Fibroblast of skin of left quadriceps (primary cell): ENCODE measurements at places on chromosomes 16 and 17.
A peak's percentile ranks its signal among the peaks of the same experiment; 100 is the strongest.

DNA sequence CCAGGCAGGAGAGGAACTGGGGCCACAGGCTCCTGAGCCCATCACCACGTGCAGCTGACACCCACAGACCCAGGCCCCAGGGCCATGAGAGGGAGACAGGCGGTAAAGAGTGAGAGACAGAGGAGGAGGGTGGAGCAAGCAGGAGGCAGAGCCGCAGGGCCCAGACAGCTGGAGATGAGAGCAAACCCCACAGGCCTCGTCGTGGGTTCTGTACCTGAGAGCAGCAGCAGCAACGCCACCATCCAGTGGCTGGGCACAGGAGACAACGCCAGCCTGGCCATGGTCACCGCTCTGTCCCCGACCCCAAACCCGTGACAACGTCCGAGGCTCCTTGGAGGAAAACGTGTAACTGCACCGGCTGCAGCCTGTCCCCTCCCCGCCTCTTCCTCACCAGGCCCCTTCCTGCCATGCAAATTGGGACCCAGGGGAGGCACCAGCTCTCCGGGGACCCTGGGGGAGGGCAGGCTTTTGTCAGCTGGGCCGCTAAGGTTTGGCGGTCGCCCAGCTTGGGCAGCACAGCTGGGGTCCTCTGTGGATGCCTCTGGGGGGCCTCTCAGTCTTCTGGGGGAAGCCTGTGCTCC lies at the start of gene CD79B:
TSS of gene CD79B (minus strand) at position 351 of the 581 bp plus-strand sequence. CDS start at position 281, 70 bp downstream.
- no peak for DNase-seq

DNA sequence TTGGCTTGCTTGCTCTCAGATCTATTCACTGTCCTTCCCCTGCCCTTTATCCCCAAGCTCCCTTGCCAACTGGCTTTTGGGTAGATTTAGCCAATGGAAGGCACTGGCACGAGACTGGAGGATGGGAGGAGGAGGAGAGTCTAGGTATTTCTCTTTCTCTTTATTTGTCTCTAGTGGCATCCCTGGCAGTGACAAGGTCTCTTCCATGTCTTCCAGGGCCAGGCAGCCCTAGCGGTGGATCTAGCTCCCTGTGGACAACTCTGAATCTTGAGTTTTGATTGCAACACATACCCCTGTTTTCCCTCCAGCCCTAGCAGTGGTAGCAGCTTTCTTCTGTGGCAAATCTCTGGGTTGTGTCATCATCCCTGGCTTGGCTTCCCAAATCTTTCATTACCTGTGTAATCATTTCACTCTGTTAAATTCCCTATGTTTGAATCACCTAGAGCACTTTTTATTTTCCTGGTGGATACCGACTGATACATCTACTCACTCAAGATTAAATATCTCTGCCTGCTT lies 171.1 kb upstream of the IRX6 start:
- no peak for DNase-seq

DNA sequence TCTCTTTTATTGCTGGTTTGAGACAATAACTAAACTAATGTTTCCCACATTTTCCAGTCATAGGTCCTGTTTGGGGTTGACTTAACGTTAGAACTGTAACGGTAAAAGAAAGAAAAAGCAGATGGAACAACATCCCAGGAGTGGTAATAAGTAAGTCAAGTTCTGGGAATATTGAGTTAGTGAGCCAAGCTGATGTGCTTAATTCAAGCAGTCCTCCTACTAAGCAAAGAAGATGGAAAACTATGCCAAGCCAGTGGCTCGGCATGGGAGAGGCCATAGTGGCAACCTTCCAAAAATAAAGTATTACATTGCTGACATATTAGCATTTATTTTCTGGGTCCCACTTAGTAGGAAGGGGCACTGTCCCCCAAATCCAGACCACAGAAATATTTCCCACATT lies 161.7 kb upstream of the CDH5 start:
- DNase-seq: peak; percentile 49

- no peak for DNase-seq
These were observed 4.9 kb upstream of the RBL2 start for GRCh38 chr16:53429221-53429943.

- no peak for DNase-seq
These were observed 6.1 kb downstream of the TMEM235 start for GRCh38 chr17:78237401-78238012.

DNA sequence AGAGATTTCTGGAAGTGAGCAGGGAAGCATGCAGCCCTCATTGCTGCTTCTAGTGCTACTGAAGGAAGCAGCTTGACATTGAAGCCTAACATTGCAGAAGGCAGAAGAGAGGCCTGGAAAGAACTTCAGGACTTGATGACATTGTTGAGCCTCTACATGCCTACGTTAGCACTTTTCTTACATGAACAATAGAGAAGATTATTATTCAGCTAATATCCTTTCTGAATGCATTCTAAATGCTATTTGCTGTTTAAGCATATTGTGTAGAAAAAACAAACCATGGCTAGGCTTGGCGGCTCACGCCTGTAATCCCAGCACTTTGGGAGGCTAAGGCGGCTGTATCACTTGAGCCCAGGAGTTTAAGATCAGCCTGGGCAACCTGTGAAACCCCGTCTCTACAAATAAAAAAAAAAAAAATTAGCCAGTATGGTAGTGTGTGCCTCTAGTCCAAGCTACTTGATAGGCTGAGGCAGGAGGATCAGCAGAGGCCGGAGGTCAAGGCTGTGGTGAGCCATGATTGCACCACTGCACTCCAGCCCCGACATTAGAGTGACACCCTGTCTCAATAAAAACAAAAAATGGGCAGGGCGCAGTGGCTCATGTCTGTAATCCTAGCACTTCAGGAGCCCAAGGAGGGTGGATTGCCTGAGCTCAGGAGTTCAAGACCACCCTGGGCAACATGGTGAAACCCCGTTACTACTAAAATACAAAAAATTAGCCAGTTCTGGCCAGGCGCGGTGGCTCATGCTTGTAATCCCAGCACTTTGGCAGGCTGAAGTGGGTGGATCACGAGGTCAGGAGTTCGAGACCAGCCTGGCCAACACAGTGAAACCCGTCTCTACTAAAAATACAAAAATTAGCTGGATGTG lies 2.2 kb upstream of the AURKB start:
- DNase-seq: no peak

DNA sequence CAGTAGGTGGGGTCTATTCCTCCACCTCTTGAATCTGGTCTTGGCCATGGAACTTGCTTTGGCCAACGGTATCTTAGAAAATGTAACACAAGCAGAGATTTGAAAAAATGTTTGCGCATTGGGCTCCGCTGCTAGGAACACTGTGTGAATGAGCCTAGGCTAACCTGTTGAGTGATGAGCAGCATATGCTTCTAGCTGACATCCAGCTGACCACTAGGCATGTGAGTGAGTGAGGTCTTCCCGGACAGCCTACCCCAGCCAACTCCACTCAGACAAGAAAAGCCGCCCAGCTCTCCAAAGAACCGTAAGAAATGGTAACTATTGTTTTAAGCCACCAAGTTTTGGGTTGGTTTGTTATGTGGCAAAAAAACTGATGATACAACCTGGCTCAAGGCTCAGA lies 31.4 kb upstream of the BCO1 start:
- no peak for DNase-seq

DNA sequence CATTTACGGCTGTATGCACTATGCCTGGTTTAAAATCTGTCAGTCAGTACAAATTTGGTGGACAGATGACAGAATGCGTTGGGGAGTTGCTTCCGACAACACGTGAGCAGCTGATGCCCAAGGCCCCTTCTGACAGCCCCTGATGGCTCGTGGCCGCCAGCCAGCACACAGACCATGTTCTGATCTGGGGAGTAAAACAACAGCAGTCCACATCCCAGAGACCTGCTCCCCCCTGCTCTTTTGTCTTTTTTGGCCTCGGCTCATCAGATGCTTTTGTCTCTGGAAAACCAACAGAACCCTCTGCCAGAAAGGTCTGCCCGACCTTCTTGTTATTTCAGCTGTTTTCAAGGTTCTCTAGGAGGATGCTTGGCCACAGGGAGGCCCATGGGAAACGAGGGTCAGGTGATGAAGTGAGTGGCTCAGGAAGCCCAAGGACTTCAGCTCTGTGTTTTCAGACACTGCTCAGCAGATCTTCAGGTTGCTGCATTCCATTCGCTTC lies 10.8 kb downstream of the ARSG start:
- DNase-seq: no peak

DNA sequence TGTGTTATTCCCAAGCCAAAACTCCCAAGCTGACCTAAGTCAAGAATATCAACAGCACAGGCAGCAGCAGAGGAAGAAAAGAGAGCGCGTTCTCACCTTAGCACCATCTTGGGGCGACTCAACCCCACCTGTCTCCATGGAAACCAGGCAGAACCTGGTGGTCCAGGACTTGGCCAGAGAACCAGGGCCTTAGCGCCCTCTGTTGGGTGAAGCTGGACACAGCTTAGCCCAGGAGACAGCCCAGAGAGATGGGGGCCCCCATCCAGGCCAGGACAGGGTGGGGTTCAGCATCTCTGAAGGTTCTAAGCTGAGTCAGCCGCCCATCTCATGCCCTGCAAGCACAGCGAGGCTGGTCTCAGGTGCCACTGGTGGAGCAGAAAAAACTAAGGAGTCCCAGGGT lies 60.1 kb upstream of the TMEM132E start:
- no peak for DNase-seq

GRCh38 chr17:78111016-78111726 lies 17.4 kb downstream of the TMC6 start:
- no peak for DNase-seq

- DNase-seq: no peak
These were observed 8.1 kb upstream of the FADS6 start for GRCh38 chr17:74901353-74902135.

DNA sequence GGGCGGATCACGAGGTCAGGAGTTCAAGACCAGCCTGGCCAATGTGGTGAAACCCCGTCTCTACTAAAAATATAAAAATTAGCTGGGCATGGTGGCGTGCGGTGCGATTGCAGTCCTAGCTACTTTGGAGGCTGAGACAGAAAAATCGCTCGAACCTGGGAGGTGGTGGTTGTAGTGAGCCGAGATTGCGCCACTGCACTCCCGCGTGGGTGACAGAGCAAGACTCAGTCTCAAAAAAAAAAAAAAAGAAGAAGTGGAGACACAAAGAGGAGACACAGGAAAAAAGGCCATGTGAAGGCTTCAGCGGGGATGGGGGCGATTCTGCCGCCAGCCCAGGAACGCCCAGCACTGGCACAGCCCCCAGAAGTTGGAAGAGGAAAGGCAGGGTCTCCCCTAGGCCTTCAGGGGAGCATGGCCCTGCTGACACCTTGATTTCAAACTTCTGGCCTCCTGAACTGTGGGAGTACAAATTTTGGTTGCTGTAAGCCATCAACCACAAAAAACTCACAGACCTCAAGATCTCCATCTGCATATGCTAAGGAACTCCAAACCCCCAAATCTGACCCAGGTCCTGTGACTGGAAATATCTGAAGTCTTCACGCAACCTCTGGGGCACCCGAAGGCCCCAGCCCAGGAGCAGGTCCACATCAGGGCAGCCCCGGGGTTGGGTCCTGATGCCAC lies 7.0 kb downstream of the SGSH start:
- DNase-seq: no peak

DNA sequence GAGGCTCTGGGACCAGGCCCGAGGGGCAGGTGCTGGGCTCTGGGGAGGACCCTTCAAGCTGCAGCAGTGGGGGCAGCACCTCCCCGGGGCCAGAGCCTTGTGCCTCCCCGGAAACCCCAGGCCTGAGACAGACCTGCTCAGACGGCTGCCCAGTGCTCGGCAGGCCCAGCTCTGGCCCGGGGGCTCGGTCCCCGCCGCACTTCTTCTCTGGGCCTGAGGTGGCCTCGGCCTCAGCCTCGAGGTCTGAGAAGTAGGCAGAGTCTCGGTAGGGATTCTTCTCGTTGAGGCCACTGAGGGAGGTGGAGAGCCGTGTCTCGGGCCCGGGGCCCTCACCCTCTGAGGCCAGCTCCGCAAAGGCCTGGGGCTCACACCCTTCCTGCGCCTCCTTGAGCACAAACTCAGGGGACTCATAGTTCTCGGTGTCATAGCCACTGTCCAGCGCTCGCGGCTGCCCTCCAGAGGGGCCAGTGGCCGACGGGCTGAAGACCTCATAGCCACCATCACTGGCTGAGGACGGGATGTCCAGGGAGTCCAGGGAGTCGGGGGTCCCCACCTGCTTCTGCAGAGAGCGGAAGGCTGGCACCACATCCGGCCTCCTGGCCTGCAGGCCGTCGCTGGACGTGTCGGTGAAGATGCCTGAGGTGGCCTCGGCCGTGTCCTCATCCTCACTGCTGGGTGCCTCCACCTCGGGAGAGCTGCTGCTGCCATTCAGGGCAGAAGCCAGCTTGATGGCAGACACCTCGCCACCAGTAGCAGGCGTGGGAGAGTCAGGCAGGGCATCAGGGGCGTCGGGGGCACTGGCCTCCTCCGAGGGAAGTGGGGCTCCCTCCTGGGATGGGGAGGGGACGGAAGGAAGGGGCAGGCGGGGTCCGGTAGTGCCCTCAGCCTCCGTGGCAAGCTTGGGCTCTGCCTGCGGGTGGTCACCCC lies 44.3 kb upstream of the PVALEF start:
- no peak for DNase-seq

DNA sequence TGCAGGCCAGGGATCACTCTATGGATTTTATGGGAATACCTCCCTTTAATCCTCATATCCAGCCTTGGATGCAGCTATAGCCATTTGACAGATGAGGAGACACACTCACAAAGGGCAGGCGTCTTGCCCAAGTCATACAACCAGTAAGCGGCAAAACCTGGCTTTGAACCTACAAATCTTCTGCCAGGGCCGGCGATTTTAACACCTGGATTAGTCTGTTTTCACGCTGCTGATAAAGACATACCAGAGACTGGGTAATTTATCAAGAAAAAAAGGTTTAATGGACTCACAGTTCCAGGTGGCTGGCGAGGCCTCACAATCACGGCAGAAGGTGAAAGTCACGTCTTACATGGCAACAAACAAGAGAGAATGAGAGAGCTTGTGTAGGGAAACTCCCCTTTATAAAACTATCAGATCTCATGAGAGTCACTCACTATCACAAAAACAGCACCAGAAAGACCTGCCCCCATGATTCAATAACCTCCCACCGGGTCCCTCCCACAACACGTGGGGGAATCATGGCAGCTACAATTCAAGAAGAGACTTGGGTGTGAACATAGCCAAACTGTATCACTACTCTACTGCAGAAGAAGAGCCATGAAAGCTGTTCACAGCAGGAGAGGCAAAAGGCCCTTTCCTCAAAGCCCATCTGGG lies 67.5 kb downstream of the XYLT1 start:
- DNase-seq: no peak

DNA sequence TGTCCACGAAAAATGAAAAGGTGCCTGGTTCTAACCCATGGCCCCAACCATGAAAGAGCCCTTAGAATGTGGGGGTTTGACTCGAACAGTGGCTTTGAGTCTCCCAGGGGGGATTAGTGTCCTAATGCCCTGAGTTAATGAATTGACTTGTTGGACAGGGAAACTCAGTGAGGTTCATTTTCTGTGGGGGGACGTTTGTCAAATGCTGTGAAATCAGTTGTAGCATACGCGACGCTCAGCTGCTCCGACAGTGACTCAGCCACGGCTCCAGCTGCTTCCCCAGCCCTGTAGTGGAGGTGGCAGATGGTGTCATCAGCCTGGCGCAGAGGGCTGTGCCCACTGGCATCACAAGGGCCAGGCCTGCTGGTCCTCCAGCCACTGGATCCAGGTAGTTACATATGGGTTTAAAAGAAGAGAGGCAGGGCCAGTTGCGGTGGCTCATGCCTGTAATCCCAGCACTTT lies 3.9 kb upstream of the TMEM235 start:
- DNase-seq: no peak
